Hindlimb muscle (tissue), 1 donor: ENCODE measurements at places on chromosomes 3 and 15. TPM values are rescaled to one million over a fixed set of nuclear protein-coding genes. Genes with fewer than 3 reads are reported as not detected.

DNA sequence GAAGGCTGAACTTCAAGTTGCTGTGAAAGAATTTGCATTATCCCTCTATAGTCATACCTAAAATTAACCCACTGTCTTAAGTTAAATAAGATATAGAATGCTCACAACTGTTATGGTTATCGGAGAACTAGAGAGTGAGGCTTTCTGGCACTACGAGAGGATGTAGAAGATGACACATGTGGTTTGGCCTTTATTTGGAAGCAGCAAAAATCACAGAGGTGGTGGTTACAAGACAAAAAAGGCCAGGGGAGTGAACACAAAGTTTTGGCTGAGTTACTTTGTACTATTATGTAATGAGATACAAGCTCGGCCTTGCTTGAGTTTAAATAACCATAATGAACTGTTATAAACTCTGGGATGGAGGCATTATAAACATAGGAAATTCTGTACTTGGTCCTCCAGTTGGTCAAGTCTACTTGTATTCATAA is 78.3 kb upstream of the ICE2 start:
- DNase-seq, result no peak

DNA sequence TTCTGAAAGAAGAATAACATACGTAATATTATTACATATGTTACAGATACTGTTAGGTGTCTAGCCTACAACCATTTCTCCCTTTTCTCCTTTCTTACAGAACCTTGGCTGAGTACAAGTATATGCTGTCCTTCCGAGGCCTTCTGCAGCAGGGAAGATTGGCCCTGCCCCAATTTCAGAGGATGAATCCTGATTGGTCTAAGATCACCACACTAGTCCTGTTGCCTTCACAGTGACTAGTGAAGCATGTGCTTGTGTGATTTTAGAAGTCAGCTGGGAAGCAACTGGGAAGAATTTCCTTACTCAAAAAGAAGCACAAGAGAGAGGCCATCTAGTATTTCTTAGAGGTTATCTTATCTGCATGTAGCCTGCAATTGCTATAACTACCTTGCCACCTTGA is 30.6 kb upstream of the MECOM start:
- no peak for DNase-seq

DNA sequence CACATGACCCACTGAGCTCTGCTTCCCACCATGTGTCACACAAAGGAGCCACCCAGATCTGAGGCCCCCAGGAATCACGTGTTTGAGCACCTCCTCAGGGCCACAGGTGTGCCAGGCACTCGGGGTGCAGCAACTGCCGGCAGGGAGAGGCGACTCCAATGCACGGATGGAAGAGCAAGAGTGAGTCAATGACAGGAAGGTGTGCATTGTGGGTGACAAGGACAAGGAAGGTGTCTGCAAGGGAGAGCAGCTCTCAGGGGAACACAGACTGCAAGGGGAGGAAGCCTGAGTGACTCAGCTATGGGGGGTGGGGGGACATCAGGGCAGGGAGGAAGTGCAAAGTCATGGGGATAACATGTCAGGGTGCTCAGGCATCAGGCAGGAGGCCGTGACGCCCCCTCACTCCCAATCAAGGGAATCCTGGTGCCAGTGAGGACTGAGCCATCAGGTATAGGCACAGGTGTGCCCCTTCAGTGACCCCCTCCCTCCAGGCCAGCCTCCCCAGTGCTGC is 67.4 kb downstream of the NUP210 start:
- DNase-seq, result no peak

DNA sequence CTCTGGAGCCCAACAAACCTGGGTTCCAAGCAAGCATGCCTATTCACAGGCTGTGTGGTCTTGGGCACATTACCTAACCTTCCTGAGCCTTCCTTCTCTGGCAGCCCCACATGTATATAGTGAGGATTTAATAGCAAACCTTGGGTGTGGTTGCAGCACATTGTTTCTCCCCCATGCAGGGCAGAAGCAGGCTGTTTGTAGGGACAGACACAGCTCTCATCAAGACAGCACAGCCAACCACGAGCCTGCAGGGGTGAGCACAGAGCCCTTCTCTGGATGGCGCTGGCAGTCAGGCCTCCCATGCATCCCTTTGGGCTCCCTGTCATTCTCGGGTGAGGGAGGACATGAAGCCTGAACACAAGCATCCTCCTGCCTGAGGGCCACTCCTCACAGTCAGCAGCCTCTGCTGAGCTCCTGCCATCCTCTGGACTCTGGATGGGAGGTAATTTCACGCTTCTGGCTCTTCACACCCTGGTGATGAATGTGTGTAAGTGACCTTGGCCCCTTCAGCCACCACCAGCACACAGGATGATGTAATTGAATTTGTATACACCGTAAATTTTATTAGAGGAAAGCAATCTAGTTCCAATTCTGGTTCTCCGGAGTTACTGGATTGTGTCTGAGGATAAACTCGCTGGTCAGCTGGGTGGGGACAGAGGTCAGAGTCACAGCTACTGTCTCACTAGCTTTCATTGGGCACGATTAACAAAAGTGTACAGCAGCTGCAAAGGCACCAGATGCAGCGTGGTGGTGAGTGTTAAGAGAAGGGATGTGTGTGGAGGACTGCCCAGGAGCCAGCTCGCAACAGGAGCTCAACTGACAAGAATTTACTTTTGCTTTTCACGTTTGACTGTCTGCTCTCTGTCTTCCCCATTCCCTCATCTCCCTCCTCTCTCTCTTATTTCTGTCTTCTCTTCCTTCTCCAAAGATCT is 118.1 kb downstream of the CLSTN2 start:
- DNase-seq, result peak; percentile 5

DNA sequence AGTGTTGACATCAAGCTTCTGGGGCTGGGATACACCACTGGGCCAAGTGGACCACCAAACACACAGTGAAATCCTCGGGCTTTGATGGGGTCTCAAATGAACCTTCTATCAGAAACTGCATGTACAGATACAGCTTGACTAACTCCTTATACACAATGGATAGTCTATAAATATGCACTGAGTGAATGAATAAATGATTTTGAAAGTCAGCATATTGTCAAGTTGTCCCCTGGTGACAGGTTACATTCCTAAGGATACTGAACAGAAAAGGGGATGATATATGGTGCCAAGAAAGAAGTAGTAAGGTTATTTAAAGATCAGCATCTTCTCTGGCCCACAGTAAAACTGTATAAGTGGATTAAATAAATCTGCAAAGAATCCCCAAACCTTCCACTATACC is 159.4 kb upstream of the SLC2A2 start:
- no peak for DNase-seq

DNA sequence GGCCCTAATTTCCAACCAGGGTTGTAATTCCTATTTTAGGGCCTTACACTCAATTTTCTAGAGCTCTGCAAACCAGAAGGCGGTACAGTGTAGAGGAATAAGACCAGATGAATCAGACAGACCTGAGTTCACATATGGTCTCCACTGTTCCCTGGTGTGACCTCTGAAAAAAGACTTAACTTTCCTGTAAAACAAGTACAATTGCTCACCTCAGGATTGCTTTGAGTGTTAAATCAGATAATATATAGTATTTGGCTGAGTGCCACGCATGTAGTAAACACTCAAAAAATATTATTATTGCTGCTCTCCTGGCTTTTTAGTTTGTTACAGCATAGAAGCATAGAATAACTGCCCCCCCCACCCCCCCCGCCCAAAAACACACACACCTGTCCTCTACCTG is 51.0 kb upstream of the STT3B start:
- DNase-seq, result no peak

- DNase-seq, result no peak
These were observed 536.8 kb downstream of the PYDC2 start for GRCh38 chr3:191997579-191998268.

- no peak for DNase-seq
These were observed 295.3 kb upstream of the UBE2E2 start for GRCh38 chr3:22907796-22908195.

GRCh38 chr3:126026277-126026751 is 57.3 kb downstream of the ROPN1B start:
- DNase-seq, result no peak

GRCh38 chr3:18988614-18989229 is 159.6 kb upstream of the KCNH8 start:
- peak; percentile 29 for DNase-seq

DNA sequence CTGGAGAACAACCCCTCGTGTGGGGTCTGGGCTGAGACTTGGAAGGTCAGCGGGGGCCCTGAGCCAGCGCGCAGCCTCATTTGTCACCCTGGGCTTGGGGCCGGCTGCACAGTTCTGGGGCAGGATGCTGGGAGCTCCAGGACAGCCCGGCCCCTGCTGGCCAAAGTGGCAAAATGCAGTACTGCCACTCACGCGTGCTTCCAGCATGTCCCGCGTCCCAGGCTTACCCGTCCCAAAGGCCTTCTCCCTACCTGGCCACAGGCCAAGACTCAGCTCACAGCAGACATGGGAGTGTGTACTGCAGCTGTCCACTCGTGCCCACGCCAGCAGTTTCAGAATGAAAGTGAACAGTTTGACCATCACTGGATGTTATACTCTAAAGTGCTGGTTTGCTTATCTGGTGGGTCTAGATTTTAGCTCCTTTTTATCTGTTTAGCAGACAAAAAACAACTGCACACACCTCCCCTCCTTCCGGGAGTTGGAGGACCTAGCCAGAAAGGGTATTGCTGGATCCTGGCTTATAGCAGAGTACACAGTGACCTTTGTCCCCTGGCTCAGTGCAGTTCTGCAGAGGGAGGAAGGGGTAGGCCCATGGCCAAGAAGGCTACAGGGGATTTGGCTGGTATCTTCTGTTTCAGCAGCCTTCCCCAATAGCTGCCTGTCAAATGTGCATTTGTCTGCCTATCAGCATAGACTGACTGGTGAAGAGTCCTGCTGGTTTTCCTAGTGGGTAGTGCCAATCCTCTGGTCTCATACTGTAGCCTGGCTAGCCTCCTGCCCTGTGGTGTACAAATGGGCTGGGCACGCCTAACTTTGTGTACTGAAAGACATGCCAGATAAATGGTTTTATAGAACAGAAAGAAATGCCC is 23.2 kb upstream of the IP6K2 start:
- DNase-seq, result peak; percentile 54

- no peak for DNase-seq
These were observed 299.5 kb downstream of the ZBTB20 start for GRCh38 chr3:114847564-114847963.

GRCh38 chr15:89993349-89993748 is 7.8 kb upstream of the ZNF710 start:
- no peak for DNase-seq

GRCh38 chr3:45644063-45644790 is 45.0 kb upstream of the SACM1L start:
- DNase-seq, result no peak

GRCh38 chr15:89761009-89761831 is 10.2 kb upstream of the MESP1 start:
- no peak for DNase-seq

DNA sequence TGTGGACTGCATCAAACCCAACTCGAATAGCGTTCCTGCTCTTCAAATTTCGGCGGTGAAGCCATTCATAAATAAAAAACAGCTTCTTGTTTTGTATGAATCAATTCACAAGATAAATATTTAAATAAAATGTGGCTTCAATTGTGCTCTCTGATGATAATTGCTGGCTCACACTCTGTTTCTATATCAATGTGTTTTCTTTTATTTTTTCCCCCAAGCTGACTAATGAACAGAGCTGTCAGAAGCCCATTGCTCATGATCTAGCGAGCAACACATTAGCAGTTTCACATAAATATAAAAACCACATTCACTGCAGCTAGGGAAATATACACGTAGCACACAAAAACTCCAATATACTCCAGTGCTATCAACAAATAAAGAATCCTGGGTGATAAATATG is 45.0 kb upstream of the FOXP1 start:
- DNase-seq, result no peak

DNA sequence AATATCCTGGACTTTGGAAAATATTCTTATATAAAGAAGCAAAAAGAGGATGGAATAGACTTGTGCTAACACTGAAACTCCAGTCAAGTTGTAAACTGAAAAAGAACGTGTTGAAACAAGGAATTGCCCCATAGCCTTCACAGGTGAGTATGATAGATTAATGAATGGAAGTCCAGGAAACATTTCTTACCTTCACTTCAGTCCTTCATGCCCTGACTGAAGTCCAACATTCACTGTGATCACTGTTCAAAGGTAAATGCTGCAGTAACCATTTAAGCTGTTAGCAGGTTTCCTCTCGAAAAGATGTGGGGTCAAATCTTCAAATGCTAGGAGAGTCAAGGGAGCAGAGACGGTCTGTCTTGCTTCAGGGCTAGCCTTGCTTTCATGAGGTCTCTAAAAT is 46.1 kb downstream of the SLC30A4 start:
- no peak for DNase-seq

GRCh38 chr3:19937459-19938294 is 3.7 kb upstream of the EFHB start:
- no peak for DNase-seq

GRCh38 chr3:130973406-130973805 is 53.2 kb downstream of the ASTE1 start:
- no peak for DNase-seq

DNA sequence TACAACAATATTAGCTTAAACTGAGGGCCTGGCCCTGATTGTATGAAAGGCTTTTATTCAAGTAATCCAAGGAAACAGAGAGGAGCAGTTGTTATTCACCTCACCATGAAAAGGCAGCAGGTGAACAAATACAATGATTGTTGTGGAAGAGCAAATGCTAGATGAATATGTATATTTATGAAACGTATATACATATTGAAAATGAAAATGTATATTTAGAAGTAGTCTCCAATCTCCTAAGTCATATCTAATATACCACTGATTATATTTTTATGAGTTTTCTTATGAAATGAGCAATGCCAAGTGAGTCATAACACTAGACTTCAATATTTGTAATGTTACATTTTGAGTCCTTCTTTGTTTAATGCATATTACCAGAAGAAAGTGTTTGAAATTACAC is 116.2 kb upstream of the KCNMB2 start:
- DNase-seq, result no peak

DNA sequence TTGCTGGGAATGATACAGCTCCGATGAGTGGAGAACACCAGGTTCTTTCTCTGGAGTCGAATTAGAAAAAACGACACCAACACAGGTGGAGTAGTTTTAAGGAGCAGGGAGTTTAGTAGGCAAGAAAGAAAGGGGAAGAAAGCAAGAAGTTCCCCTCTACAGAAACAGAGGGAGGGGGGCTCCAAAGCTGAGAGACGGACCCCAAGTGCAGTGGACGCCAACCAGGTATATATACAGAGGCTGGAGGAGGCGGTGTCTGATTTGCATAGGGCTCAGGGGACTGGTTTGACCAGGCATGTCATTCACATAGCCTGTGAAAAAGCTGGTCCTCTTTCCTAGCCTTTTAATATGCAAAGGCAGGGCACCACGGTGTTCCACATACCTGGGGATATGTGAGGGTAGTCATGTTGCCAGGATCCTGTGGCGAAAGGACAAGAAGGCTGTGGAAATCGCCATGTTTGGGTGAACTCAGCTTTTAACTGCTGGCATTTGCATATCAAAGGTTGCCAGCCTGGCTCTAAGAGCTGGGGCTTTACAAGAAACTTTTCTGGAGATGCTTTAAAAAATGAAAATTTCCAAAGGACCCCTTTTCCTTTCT is 887.4 kb upstream of the EPHA6 start:
- DNase-seq, result no peak

GRCh38 chr15:69118089-69118488 is 42.3 kb upstream of the GLCE start:
- DNase-seq, result no peak

- DNase-seq, result no peak
These were observed 309.7 kb downstream of the NEK10 start for GRCh38 chr3:27059489-27059888.

Gene SLC51A
- 7.8 TPM for polyA plus RNA-seq

Gene FAM227B
- polyA plus RNA-seq, result 7.6 TPM

Gene CLK3
- polyA plus RNA-seq, result 52.2 TPM

Gene FES
- 16.4 TPM for polyA plus RNA-seq

Gene GORASP1
- polyA plus RNA-seq, result 38.5 TPM

Gene ACTR8
- 28.1 TPM for polyA plus RNA-seq

Gene NPRL2
- polyA plus RNA-seq, result 17.6 TPM

Gene COPS2
- 96.5 TPM for polyA plus RNA-seq

Gene PAQR5
- polyA plus RNA-seq, result 0.72 TPM

Gene TRIM42
- not detected for polyA plus RNA-seq

Gene ZPLD1
- not detected for polyA plus RNA-seq
